ENCODE measurements at places on chromosomes 6 and 20.
A peak's percentile ranks its signal among the peaks of the same experiment; 100 is the strongest.

GRCh38 chr6:12008366-12009179 lies 3.5 kb upstream of the HIVEP1 start:
- DNase-seq = peak; percentile 87

GRCh38 chr20:54208548-54209176 lies 775 bp downstream of the PFDN4 start:
- peak; percentile 27 for DNase-seq

- DNase-seq = no peak
Observed at GRCh38 chr20:49786668-49787370, 25.8 kb upstream of the SLC9A8 start.

GRCh38 chr20:51500311-51500710 lies 42.2 kb downstream of the NFATC2 start:
- no peak for DNase-seq

DNA sequence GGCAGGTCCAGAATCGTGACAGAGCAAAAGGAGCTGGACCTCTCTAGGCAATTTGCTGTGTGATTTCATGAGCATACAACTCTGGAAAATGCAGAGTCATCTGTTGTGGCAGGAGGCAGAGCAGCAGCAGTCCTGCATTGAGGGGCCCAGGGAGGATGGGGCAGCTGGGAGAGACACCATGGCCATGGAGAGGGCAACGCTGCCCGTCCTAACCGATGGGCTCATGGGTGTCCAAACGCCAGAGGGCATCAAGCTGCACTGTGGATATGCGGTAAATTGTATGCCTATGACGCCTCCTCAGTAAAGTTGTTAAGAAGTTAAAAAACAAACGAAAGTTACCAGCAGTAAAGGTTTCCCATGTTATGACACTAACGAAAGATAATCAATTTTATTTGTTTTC lies 42.2 kb upstream of the DACT2 start:
- DNase-seq = no peak

- no peak for DNase-seq
Observed at GRCh38 chr6:110284855-110285254, 73.3 kb downstream of the METTL24 start.

GRCh38 chr6:105212587-105212986 lies 32.8 kb upstream of the POPDC3 start:
- DNase-seq = no peak

GRCh38 chr6:136144251-136145023 lies 105.7 kb downstream of the MTFR2 start:
- no peak for DNase-seq

DNA sequence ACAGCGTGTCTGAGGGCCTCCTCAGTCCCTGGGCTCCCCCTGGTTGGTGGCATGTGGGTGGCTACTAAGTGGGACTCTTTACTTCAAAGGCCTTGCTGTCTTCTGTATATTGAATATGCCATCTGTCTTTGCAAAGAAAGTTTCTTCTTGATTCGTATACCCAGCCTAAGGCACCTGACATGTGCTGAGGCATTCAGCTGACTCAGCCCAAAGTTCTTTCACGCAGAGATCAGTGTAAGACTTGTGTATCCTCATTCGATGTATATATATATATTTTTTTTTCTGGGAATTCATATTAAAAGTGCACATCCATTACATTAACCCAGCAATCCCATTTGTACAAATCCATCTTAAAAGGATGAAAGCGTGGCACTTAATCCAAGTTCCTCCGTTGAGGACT lies 115.1 kb upstream of the PMEPA1 start:
- no peak for DNase-seq

- no peak for DNase-seq
Observed at GRCh38 chr6:159642995-159643394, 50.0 kb downstream of the SOD2 start.

- no peak for DNase-seq
Observed at GRCh38 chr6:90729057-90729456, 142.2 kb upstream of the MAP3K7 start.

All from BE2C (cell line).